ENCODE measurements at places on chromosomes 2 and 18. TPM values are rescaled to one million over a fixed set of nuclear protein-coding genes. Genes with fewer than 3 reads are reported as not detected.

The DSG4 gene
- polyA plus RNA-seq = not detected

The RSAD2 gene
- polyA plus RNA-seq = 0.81 TPM

The CLEC4F gene
- polyA plus RNA-seq = 0.54 TPM

The ZBTB7C gene
- polyA plus RNA-seq = 4.1 TPM

The SIGLEC15 gene
- 2.2 TPM for polyA plus RNA-seq

DNA sequence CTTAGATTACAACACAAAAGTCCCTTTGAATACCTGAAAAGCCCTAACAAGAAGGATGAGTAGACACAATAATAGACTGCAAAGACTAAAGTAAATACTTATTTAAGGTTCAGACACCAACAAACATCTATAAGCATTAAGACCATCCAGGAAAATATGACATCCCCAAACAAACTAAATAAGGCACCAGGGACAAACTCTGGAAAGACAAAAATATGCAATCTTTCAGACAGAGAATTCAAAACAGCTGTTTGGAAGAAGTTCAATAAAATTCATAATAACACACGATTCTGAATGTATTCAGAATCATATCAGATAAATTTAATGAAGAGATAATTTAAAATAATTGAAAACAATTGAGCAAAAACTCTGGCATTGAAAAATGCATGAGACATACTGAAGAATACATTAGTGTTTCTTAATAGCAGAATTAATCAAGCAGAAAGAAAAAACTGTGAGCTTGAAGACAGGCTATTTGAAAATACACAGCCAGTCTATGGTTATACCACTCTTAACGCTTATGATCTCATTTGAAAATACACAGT lies 1388.8 kb downstream of the DSC3 start:
- no peak for DNase-seq
- H3K4me1 ChIP-seq = no peaks in the 10 kb centered on the region
- H3K27ac ChIP-seq = no peak overlapping the region
- no peaks in the 10 kb centered on the region for H3K36me3 ChIP-seq
- H3K27me3 ChIP-seq = no peaks in the 10 kb centered on the region

DNA sequence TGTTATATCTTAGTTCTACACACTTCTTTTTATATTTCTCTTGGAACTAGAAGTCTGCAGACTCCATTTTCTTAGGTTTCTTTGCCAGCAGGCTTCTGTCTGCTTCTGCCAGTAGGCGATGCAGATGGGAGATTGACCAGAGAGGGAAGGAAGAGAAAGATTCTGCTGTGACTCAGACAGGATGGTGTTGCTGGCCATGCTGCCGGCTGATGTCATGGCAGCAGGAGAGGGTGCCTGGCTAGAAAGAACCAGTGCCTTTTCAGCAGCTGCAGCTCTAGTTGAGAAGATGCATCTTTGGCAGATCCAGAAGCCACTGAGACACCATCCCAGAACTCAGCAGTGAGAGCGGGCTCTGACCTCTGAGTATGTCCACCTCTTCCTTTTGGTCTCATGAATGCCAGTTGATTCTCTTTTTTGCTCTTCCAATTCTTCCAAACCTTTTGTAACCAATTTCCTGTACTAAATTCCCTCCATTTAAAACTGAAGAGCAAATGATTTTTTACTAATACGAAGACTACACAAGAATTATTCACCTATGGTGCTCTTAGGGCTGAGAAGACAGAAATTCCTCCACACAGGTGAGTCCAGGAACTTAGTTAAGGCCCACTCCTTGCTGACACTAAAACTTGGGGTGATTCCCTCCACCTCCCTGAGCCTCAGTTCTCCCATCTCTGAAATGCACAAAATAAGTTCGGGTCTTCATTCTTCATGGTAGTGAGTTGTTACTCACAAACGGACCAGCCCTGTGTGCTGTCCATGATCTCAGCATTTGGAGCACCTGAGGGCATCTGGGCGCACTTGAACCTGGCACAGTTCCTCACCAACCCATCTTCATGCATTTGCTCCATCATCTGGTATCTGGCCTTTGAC lies 200.7 kb downstream of the MYCN start:
- no peaks in the 10 kb centered on the region for H3K36me3 ChIP-seq
- H3K27me3 ChIP-seq = no peaks in the 10 kb centered on the region
- DNase-seq = no peak
- H3K4me3 ChIP-seq = no peak overlapping the region
- H3K27ac ChIP-seq = no peak overlapping the region

DNA sequence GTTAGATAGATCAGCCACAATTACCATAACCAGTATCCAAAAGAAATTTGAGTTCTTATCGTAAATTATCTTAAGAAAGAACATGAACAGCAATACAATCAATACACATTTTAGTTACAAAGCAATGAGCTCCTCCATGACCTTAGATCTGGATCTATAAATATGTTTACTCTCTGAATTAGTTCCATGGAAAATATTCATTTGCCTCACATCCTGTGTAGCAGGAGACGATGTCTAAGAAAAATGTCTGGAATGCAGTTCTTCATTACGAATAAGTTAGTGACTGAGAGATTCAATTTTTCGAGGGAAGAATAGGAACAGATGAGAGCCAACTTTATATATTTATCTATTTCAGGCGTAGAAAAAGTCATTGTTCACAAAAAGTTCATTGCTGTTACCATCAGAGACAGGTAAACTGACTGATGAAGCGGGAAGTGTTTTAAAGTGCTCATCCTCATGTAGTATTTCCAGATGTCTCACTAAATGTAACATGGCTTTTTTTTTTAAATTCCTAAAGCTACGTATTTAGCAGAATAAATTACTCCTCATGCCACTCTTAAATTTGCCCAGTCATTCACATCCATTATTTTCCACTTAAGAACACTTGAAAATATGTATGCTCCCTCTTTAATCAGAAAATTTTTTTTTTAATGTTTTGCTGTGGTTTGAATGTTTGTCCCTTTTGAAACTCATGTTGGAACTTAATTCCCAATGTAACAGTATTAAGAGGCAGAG lies 106.5 kb upstream of the SCN1A start:
- no peak overlapping the region for H3K4me3 ChIP-seq
- H3K27ac ChIP-seq = no peak overlapping the region
- no peaks in the 10 kb centered on the region for H3K4me1 ChIP-seq
- no peaks in the 10 kb centered on the region for H3K36me3 ChIP-seq
- no peaks in the 10 kb centered on the region for H3K27me3 ChIP-seq

GRCh38 chr2:148812306-148812705 lies 62.7 kb upstream of the KIF5C start:
- no peaks in the 10 kb centered on the region for H3K27me3 ChIP-seq
- DNase-seq = no peak
- no peaks in the 10 kb centered on the region for H3K36me3 ChIP-seq
- H3K4me3 ChIP-seq = no peak overlapping the region
- no peak overlapping the region for H3K27ac ChIP-seq
- no peaks in the 10 kb centered on the region for H3K4me1 ChIP-seq

Data from small intestine (tissue), 16 donors.